Bone marrow (tissue), 2 donors: ENCODE measurements at places on chromosomes 5 and 9.

DNA sequence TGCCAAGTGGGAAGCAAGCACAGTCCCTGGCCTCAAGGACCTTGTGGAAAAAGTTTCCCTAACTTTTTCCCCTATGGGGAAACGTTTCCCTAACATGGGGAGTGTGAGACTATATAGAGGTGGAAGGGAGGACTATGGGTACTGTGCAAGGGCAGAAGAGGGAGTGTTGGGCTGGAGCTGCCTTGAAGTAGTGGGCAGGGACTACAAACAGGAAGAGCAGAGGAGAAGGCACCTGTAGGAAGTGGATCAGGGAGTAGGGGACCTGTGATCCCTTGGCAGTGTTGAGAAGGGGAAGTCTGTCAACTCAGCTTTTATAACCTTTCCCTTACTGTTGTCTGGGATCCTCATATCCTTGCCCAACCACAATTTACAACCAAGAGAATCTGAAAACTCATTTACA, 1.4 kb downstream of the CMYA5 start:
- DNase-seq = no peak

DNA sequence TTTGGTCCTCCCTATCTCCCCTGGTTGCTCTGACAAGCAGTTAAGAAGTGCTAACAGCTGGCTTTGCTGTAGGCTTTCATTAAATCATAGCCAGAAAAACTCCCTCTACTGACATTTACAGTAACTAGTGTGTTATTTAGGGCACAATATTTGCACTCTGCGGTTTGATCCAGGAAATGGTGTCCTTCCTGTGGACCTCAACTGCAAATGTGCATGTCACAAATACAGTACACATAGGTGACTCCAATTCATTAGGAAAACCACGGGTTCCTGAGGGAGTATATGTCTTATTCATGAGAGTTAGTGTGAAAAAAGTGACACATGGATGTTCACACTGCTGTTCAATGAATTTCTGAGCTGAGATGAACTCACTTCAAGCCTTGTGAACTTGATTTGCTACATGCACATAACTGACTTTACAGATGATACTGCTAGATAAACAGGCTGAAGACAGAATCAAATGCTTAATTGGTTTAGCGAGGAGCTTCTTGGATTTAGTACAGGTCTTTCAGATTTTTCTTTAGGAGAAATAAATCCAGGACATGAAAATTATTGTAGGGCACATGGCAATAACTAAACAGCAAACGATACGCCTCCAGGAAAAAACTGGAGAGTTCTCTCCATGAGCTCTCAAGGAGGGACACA, 281.5 kb downstream of the EFNA5 start:
- DNase-seq = peak; percentile 50

DNA sequence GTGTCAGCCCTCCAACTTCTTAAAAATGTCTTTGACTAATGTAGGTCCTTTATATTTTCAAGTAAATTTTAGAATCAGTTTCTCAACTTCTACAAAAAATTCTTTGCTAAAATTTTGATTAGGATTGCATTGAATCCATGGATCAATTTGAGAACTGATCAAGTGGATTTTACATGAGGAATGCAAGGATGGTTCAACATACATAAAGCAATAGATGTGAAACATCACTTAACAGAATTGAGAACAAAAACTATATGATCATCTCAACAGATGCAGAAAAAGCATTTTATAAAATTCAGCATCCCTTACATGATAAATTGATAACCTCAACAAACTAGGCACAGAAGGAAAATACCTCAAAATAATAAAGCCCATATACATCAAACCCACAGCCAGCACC, 190.8 kb downstream of the AUH start:
- DNase-seq = no peak

GRCh38 chr5:179254638-179255271, 90.5 kb downstream of the ADAMTS2 start:
- no peak for DNase-seq

- DNase-seq = no peak
Measured at GRCh38 chr9:134210511-134210907, 46.1 kb upstream of the RNU6ATAC start.

DNA sequence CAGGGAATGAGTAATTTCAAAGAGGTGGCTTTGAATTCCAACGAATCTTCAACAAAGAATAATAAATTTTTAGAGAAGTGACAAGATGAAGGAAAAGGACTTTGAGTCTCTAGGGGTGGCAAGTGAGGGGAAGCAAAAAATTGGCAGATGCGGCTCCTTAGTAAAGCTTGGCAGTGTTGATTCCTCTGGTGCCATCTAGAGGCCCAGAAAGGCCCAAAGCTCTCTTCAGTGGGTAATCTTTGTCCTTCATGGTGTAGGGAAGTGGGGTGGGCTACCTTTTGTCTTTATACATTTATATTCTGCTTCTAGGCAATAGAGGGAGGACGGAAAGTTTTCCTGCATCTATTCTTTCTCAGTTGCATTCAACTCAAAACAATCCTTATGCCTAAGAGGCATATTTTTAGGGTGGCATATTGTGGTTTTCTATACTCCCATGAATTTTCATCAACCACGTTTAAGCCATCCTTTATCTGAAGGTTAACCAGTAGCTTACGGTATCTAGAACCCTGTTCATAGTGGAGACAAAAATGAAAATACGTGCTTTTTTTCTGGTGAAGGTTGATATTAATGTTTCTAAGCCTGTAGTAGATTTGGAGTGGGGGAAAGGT, 17.5 kb upstream of the ROPN1L start:
- DNase-seq = no peak

GRCh38 chr9:16532272-16532671, 338.2 kb downstream of the BNC2 start:
- DNase-seq = no peak

DNA sequence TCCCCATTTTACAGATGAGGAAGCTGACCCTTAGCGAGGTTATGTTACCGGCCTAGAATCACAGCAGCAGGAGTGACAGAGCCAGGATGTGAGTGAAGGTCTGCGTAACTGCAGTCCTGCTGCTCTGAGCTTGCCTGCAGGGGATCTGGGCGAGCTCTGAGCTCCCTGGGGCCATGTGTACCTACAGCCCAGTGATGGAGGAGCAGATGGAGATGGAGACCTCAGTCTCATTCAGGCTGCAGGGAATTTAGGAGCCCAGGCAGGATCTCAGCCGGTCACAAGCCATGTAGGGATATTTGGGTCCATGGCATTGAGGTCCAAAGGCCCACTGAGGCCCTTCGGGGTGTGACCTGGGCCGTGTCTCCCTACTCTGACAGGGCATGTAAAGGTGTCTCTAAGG, 170.6 kb downstream of the CACNA1B start:
- no peak for DNase-seq

DNA sequence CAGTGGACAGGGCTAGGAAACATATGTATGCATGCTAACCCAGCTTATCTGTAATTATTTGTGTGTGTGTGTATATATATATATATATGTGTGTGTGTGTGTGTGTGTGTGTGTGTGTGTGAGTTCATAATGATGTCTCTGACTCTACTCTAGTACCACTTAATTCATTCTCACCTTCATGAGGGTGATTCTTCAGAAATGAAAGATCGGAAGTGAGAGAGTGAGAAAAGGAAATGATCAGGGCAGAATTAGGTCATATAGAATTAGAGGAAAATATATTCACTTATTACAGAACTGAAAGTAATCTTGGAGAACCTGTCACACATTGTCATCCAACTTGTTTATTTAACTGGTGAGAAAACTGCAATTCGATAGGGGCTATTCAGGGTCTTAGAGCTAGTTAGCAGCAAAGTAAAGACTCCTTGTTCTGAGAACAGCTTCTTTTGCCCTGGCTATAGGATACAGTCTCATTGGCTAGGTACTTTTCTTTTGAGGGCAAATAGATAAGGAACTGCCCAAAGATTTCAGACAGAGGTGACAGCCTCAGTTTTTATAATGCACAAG, 58.8 kb downstream of the C9orf153 start:
- no peak for DNase-seq

DNA sequence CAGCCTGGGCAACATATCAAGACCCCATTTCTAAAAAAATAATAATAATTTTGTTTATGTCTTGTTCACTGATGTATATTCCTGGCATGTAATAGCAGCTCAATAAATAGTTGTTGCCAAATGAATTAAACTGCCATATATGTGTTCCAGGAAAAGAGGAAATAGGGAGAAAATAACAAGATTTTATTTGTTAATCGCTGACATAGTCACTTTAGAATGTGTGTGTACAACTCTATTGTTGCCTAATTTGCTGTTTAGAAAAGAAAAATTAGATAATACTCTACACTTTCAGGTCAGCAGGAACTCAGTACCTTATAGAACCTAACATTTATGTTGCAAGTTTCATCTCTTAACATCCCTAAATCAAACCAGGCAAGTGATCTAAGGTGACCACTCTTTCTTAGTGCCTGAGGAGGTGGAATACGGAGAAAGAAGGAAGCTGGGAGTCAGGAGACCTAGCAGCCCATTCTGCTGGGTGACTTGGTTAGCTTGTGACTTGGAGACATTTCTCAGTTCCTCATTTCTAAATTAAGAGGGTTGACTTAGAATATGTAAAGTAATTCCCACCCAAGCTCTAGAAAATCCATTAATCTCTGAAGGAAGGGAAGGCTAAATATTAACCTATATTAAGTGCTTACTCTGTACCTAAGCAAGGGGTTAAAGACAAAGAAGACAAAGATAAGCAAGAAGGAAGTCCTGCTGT, 110.3 kb upstream of the IQGAP2 start:
- DNase-seq = peak; percentile 85

DNA sequence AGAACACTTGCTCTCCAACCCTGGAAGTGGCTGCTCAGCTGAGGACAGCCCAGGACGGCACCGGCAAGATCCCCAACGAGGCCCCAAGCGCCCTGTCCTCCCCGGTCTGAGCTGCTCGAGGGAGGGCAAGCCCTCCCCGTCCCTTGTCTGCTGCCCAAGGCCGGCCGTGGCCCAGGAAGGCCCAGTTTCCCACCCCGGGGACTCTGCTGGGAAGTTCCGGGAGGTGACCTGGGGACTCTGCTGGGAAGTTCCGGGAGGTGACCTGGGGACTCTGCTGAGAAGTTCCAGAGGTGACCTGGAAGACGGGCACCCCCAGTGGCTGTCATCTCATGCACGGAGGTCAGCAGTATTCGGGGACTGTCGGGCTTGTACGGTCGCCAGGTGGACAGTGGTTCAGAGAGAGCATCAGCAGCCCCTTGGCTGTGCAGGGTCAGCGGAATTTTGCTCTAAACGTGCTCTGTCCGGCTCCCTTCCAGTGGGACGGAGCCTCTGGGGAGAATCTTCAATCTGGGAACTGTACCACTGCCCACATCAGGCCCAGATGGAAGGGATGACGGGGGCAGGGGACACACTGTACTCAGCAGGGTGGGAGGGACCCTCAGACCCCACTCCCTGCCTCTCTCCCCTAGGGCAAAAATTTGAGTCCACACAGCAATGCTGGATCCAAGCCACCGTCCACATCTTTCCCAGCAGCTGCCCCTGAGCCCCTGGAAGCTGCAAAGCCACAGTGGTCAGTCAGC, 7.2 kb downstream of the NACC2 start:
- no peak for DNase-seq

DNA sequence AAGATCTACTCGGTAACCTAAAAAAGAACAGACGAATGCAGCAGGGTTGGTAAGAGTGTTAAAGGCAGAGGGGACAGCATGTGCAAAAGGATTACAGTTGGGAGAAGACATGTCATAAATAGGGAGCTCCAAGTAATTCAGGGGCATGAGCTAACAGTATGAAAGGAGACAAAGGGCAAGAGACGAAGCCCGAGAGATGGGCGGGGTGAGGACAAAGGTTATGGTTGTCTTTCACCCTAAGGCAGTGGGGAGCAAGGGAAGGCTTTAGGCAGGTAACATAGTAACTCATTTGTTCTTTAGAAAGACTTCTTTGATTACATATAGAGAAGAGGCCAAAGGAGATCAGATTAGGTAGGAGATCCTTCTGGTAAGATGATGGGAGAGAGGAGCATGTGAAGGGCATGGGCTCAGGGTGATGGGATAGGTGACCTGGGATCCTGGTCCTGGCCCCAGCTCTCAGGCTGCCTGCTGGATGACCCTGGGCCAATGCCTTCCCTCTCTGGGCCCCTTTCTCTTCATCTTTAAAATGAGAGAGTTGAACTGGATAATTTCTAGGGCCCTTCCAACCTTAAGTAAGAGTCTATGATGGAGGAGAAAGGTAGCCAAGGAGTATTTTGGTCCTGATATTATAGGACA, 19.5 kb downstream of the MORN5 start:
- DNase-seq = no peak
